ENCODE measurements at places on chromosomes 12 and 14.

DNA sequence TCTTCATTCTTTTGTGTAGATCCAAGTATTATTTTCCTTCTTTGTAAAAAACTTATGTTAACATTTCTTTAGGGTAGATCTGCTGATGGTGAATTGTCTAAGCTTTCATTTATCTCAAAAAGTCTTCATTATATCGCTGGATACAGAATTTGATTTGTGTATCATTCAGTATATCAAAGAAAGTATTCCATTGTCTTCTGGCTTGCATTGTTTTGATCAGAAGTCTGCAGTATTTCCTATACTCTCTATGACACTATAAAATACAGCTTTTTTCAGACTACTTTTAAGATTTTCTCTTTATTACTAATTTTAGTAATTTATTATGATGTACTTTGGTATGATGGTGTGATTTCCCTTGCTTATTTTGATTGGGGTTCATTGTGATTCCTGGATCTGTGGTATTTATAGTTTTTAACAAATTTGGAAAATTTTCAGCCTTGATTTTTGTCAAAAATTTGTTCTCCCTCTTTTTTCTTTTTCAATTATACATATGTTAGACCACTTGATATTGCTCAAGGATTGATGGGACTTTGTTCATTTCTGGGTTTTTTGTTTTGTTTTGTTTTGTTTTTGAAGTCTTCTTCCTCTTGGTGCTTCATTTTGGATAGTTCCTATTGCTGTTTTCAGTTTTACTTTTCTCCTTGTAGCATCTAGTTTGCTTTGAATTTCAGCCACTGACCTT, 176.5 kb downstream of the ZFP36L1 start:
- DNase-seq: no peak

DNA sequence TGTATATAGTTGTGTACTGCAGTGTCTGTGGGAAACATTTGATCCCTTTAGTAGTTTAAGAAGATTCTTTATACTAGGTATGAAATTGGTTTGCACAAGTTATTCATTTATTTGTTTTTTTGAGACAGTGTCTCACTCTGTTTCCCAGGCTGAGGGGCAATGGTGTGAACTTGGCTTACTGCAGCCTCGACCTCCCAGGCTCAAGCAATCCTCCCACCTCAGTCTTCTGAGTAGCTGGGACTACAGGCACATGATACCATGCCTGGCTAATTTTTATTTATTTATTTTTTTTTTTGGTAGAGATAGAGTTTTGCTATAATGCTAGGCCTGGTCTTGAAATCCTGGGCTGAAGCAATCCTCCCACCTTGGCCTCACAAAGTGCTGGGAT, 209.4 kb downstream of the RASSF9 start:
- DNase-seq: no peak

DNA sequence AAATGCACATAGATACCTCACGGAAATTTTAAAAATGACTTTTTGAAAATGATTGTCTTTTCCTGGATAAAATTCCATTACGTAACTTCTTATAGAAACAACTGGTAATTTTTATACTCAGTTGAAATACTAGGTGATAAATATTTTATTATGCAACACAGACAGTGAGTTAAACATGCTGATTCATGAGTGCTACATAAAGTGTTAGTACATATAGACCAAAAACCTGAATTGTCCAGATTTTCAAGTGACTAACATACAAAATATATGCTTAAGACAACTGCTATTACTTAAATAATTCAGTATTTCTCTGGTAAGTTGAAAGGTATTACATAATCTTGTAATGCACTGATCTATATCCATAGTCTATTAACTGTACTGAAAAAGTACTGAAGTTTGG, 11.9 kb downstream of the PTPRO start:
- DNase-seq: no peak

DNA sequence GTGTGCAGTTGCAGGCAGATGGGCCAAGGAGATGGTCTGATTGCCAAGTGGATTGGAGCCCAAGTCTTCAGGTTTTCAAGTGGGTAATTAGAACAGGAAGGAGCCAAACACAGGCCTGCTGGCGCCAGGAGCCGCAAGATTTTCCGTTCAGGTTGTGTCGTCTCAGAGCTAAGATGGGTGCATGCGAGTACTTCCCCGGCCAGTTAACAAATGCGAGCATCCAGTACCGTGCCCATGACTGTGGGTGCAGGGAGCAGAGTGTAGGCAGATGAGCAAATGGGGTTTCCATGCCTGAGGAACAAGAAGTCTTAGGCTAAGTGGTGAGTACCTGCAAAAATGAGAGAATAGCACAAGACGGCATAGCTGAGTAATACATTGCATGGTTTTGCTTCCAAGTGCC, 90.5 kb downstream of the CHST11 start:
- DNase-seq: no peak

- no peak for DNase-seq
Measured at GRCh38 chr12:49413010-49413409, 45.7 kb downstream of the SPATS2 start.

DNA sequence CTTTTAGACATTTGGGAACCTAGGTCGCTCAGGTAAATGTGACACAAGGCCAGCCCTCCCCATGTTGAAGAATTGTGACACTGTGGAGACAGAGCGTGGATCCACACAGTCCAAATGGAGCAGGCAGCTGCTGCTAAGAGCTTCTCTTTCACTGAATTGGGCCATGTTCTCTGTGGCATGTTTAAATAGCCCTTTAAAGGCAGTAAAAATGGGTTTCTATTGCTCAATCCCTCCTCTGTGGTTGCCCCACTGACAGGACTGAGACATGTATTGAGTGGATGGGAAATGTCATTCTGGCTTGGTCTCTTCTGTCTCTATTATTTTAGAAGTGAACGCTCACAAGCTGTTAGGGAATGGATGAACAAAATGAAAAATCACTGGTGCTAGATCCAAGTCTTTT, 84.0 kb upstream of the PRICKLE1 start:
- no peak for DNase-seq

DNA sequence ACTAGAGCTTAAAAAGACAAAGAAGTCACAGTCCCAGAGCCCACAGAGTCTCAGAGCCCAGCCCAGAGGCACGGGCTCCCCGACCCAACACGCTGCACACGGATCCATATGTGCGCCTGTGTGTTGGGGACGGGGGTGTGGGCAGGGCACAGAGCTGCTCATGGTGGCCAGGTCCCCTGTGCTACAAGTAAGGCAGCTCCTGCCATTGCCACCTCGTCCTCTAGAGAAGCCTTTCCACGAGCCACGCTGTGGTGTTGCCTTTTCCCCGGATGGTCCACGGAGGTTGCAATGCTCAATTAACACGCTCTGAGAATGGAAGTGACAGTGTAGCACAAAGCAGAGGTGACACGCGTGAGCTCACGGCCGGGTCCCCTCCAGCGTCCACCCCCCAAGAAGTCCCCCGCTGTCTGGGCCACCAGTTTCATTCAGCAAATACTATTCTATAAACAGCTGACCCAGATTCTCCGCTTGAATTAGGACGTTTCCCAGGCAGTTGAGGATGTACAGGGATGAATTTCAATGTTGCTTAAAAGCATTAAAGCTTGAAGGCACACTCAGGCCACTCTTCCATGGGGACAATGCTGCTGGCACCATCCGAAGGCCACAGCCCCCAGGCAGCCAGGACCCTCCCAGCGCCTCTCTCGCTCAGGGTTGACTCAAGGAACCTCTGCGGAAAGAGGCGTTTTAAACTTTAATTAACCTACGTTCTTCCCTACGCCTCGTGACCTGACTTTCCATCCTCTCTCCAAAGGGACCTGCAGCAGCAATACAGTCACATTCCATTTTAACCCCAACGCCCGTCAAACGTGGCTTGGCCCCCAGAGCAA, 22.7 kb upstream of the EIF5 start:
- DNase-seq: no peak

DNA sequence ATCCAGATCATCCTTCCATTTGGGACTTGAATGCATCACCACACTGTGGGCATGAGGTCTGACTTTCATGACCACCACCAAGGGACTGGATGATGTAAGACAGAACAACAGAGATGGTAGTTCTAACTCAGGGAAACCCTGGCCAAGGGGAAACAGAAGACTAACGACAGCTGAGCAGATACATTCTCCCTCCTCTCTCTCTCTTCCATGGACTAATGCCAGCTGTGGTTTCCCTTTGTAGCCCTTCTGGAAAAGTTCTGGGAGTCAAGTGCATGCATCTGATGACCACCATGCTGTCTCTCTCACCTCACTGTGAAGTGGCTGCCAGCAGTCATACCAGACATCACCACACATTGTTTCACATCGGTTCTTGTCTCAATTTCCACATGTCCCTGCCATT, 3.4 kb downstream of the TAS2R30 start:
- DNase-seq: no peak

- DNase-seq: no peak
Measured at GRCh38 chr12:95499772-95500171, 25.8 kb downstream of the METAP2 start.

Data from CD4-positive, alpha-beta T cell treated with Interleukin-6 at 100 ng/mL for 8 hours (primary cell).